Breast epithelium (tissue), 4 donors: ENCODE measurements at places on chromosomes 7 and 10.

- no peak for DNase-seq
Observed at GRCh38 chr10:129704225-129704624, 237.2 kb downstream of the MGMT start.

DNA sequence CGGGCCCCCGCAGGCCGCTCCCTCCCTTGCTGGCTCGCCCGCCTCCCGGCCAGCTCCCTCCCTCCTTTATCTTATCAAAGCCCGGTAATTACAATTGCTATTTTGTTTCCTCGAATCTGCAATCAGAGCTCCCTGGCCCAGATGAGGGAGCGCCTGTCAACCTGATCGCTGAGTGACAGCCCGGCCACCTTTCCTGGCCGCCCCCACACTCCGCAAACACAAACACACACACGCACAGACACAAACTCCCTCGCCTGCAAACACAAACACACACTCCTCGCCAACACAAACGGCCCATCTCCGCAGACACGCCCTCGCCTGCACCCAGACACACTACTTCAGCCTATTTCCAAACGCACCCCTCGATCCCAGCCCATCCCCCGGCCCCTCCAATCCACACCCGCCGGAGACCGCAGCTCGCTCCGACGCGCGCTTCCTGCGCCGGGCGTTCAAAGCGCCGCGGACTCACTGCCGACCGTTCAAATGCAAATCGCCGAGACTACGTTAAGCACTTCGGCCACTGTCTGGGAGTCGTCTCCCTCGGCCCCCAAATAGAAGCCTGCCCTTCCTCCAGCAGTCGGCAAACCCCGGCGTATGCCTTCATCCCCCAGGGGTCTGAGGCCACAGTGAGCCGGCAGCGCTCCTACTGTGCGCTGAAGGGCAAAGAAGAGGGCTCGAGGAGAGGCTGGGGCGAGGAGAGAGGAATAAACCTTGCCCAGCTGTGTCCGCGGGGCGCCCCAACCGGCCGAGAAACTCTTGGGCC is 3.0 kb upstream of the FGF8 start:
- no peak for DNase-seq

- no peak for DNase-seq
Observed at GRCh38 chr10:85888004-85888403, 478.6 kb downstream of the GRID1 start.

DNA sequence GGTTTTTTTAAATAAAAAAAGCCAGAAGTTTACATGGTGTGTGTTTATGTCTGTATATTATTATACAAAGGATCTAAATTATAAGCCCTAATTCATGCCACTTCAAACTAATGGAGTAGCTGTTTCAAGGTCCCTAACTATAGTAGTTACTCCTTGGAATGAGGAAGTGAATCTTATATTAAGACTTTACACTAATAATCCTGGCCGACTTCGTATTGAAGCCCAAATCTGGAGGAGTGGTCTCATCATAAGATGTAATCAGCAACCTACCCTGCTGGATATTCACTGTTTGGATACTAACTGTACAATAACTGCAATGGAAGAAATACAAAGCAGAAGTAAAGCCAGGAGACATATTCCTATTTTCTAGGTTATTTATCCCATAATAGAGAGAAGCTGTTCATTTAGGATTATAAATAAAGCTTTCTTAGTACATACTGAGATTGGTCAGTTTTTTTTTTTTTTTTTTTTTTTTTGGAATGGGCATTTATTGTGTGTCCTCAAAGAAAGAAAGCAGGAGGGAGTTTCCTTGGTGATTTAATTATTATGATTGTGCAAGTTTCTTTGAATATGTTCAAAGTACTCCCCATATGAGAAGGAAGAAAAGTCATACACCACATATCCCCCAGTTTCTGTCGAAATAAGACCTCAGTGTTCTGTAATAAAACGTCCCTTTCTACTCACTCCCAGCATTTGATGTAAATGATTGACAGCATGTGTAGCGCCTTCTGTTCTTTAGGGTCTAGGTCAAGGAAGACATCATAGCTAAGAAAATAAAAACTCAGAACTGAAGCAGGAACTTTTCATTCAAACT is 397.8 kb downstream of the EXOC4 start:
- DNase-seq = no peak

DNA sequence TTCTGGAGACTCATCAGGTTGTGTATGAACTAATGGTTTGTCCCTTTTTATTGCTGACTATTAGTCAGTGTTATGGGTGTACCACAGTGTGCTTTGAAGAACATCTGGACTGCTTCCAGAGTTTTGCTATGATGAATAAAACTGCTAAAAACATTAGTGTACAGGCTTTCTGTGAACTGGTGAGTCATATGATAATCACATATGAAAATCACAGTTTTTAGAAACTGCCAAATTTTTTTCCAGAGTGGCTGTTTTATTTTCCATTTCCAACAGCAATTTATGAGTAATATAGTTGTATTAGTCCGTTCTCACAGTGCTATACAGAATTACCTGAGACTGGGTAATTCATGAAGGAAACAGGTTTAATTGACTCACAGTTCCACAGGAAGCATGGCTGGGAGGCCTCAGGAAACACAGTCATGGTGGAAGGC is 281.2 kb upstream of the VSTM2A start:
- DNase-seq = no peak

DNA sequence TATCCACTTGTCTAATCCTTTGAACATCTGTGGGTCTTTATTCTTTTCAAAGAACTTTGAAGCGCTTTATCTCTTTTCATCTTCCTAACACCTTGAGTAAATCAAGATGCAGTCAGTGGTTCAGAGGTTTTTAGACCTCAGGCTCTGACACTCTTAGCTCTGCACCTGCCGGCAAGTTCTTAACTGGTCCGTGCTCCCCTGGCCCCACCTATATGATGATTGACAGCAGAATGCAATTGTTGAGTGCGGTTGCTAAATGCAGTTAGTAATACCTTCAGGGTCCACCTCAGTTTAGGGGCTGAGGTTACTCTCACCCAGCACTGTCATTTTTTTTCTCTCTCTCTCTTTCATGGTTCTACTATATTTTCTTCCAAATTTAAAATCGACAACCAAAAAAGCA is 854.2 kb upstream of the AUTS2 start:
- DNase-seq = no peak

DNA sequence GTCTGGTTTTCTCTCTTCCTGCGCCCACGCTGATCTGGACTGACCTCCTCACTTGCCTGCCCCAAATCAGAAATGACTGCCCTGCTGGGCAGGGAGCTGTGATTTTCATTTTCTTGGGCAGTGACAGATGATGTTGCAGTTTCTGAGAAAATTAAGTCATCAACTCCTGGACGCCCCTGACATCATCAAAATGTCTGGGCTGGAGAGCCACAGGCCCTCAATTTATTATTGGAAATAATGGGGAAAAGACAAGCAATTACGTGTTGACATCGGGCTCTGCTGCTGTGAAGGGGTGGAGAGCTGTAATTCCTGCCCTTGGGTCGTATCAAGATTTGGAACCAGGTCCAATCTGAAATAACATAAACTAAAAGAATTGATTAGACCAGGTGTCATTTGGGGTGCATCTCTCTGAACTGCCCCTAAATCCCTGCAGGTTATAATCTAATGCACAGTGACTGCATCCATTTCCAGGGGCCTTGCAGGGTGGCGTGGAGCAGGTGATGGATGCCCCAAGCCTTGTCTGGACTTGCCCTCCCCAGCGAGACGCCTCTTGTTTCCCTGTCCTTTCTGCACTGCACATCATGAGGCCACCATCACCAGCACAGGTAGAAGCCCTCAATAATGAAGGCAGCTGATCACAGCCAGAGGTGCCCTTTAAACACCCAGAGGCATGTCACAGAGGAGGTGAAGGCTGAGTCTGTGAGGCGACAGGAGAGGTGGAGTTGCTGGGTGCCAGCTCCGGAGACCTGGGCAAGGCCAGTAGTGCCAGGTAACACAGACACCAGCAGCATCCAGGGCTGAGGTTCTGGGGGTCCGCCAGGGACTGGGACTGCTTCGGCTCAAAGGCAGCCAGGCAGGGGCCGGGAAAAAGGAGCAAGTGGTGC is 98.7 kb downstream of the HTR5A start:
- no peak for DNase-seq

- no peak for DNase-seq
Observed at GRCh38 chr10:5666841-5667630, 641 bp upstream of the ASB13 start.

DNA sequence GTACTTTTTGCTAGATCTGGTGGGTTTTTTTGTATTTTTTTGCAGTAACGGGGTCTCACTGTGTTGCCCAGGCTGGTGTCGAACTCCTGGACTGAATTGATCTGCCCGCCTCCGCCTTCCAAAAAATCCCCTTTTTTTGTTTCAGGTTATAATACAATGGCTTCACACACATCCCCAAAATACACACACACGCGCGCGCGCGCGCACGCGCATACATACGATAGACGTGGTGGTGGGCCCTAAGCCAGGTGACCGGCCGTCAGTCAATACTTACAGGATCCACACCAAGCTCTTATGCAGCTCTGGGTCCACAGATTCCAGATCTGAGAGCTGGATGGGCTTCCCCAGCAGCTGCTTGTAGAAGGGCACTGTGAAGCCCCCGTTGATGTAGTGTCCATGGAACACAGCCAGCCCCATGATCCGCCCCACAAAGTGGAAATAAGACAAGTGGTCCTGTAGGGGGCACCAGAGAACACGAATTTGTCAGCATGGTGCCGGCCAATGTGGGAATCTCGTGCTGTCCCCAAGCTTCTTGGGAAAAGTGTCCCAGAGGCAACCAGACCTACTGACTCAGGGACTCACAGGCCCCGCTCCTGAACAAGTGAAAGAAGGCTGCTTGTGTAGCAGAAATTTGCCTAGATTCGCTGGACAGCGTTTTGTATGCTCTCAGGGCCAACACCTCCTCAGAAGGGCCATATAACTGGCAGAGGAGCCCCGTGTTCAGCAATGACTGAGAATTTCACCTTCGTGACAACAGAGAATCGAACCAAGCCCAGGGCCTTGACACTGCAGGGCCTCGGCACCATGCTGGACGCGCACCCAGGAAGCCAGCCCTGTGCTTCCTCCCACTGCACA is 103.6 kb downstream of the SMURF1 start:
- DNase-seq = peak; percentile 70

GRCh38 chr10:72089618-72090017 is 1.3 kb upstream of the SPOCK2 start:
- no peak for DNase-seq

GRCh38 chr7:77428777-77429231 is 12.7 kb upstream of the GSAP start:
- no peak for DNase-seq

DNA sequence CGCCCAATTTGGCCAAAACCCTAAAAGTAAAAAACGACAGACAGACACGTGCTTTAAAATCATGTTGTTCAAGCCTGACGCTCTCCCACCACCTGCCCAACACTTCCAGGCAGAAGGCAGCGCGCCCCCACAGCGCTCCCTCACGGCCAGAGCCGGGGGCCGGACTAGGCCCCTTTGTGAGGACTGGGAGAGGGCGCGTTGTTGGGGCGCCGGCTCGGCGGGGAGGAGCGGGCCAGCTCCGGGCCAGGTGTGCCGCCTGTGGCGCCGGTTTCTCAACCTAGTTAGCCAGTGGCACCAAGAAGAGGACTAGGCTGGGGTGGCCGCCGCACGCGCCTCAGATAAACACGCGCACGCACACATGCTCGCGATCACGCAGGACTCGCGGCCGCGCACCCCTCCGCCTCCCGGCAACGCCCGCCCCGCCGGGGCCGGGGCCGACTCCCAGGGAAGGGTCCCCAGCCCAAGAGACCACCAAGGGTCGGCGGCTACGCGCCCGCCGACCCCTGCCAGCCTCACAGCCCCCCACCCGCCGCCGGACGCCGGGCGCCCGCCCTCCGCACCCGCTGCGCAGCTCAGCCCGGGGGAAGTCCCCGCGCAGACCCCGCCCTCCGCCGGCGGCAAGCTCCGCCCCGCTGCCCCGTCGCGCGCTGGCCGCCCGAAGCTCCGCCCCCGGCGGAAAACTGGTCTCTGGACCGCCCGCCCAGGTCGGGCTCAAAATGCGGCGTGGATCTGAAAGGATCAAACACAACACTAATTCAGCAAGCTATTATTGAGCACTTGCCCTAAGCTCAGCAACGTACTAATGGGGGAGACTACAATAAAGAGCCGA is at the start of gene IMMP2L:
Gene IMMP2L (minus strand): TSS at position 589 of the 829 bp plus-strand sequence.
- peak; percentile 77 for DNase-seq

GRCh38 chr10:88731296-88731695 is 25.2 kb downstream of the LIPK start:
- DNase-seq = no peak
